Gastroesophageal sphincter (tissue), 4 donors: ENCODE measurements at places on chromosomes 2 and 18. TPM values are rescaled to one million over a fixed set of nuclear protein-coding genes. Genes with fewer than 3 reads are reported as not detected.

EHD3 gene
- total RNA-seq = 8.4 TPM

IGFBP2 gene
- 137 TPM for total RNA-seq

MOGAT1 gene
- not detected for total RNA-seq

SMAD2 gene
- total RNA-seq = 76.5 TPM

DES gene
- total RNA-seq = 12,359 TPM

C2orf66 gene
- not detected for total RNA-seq

MFSD2B gene
- not detected for total RNA-seq

NTSR2 gene
- total RNA-seq = not detected

WNT6 gene
- 4.0 TPM for total RNA-seq

GRCh38 chr2:197813093-197813787 lies 8.8 kb downstream of the PLCL1 start:
- ATAC-seq = peak; percentile 48

DNA sequence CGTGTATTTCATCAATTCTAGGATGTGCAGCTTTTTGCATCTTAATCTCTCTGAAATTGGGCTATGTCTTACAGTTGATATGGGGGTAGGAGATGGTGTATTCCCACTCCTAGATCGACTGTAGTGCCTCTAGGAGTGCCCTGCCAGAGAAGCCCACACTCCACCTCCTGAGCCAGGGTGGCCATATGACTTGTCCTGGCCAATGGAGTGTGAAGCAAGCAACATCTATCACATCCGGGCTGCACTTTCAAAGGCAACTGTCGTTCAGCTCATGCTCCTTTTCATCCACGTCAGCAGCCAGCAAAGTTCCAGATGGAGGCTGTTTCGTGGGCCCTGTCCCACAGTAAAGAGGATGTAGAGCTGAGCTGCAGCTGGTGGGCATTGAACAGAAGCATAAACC lies 149.4 kb upstream of the SLC1A4 start:
- ATAC-seq = peak; percentile 31

GRCh38 chr18:79695269-79695668 lies 15.7 kb downstream of the CTDP1 start:
- ATAC-seq = no peak

DNA sequence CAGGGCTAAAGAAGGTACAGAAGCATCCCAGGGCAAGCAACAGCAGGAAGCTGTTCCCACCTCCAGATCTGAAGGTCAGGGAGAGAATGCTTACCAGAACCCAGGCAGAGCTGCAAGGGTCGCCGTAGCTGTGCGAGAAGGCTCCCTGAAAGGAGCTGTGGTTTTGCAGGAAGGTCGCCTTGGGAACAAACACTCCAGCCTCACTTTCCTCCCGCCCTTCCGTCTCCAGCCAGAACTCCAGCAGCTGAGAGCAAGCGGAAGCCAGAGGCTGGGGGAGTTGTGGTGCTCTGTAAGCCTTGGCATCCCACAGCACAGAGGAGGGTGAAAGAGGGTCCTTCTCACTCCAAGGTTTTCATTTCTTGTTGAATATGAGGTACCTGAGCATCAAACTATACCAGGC lies 18.3 kb upstream of the ICOS start:
- ATAC-seq = no peak

GRCh38 chr2:39107156-39107555 lies 13.7 kb downstream of the SOS1 start:
- ATAC-seq = no peak

- peak; percentile 37 for ATAC-seq
Measured at GRCh38 chr18:76495435-76496193, 572 bp upstream of the ZNF516 start.

- ATAC-seq = no peak
Measured at GRCh38 chr2:145380436-145381017, 860.6 kb upstream of the ZEB2 start.

- no peak for ATAC-seq
Measured at GRCh38 chr2:137769406-137769805, 194.9 kb upstream of the HNMT start.

DNA sequence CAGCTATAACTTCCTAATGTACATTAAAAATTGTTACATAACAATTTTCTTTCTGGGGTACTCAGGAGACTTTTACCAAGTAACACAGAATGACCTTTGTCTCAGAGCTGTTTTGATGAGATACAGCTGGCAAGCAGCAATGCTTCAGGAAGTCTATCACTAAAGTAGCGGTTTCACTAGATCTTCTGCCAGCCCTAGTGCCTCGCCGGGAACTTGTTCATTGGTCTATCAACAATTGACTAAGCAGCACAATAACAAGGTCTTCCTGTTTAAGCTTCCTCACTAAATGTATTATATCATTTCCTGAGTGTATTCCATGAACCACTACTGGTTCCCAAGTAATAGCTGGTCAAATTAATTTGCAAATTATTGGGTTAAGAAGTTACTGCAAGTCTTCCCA lies 69.2 kb downstream of the TRIP12 start:
- no peak for ATAC-seq

DNA sequence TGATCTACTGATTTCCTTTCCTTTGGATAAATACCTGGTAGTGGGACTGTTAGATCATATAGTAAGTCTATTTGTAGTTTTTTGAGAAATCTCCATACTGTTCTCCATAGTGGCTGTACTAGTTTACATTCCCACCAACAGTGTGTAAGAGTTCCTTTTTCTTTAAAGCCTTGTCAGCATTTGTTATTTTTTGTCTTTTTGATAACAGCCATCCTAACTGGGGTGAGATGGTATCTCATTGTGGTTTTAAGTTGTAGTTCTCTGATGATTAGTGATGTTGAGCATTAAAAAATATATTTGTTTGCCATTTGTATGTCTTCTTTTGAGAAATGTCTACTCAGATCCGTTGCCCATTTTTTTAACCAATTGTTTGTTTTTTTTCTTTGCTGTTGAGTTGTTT lies 33.9 kb upstream of the EPG5 start:
- no peak for ATAC-seq

GRCh38 chr2:45260946-45261345 lies 251.7 kb upstream of the SIX2 start:
- no peak for ATAC-seq

DNA sequence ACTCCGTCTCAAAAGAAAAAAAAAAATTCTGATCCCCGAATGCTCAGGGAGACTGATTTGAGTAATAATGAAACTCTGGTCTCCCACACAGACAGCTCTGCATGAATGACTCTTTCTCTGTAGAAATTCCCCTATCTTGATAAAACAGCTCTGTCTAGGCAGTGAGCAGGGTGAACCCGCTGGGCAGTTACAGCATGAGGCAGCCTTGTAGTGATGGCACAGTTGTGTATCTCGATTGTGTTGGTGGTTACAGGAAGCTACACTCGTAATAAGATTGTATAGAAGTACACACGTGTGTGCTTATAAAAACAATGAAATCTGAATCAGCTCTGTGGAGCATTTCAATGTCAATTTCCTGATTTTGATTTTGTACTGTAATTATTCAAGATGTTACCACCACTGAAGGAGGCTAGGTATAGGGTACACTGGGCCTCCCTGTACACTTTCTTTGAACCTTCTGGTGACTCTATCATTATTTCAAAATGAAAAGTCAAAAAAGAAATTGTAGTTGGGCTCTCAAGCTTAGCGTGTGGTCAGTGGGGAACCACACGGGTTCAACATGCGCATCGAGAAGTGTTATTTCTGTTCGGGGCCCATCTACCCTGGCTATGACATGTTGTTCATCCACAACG lies 34.9 kb upstream of the ATP8B1 start:
- no peak for ATAC-seq

GRCh38 chr2:199833525-199833924 lies 17.5 kb downstream of the FTCDNL1 start:
- no peak for ATAC-seq

- peak; percentile 71 for ATAC-seq
Measured at GRCh38 chr2:159614534-159615366, 1.6 kb downstream of the BAZ2B start.

GRCh38 chr2:159131914-159132281 lies 154.6 kb downstream of the WDSUB1 start:
- no peak for ATAC-seq

DNA sequence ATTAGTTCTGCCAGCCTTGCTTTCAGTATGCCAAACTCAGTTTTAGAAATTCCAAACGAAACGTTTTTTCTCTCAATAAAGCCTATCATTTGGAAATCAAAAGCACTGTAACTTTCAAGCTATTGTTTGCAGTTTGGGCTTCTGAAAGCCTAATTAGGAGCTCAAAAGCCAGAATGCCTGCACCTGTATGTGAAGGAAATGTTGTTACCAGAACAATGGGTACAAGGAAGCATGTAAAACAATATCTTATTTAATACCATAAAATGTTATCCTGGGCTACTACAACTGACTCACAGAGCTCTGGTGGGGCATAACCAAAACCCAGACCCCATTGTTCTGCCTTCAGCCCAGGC lies 12.6 kb upstream of the GULP1 start:
- no peak for ATAC-seq

- ATAC-seq = no peak
Measured at GRCh38 chr2:170895023-170895757, 33.9 kb upstream of the GORASP2 start.

- no peak for ATAC-seq
Measured at GRCh38 chr2:189386741-189387140, 54.5 kb upstream of the WDR75 start.

DNA sequence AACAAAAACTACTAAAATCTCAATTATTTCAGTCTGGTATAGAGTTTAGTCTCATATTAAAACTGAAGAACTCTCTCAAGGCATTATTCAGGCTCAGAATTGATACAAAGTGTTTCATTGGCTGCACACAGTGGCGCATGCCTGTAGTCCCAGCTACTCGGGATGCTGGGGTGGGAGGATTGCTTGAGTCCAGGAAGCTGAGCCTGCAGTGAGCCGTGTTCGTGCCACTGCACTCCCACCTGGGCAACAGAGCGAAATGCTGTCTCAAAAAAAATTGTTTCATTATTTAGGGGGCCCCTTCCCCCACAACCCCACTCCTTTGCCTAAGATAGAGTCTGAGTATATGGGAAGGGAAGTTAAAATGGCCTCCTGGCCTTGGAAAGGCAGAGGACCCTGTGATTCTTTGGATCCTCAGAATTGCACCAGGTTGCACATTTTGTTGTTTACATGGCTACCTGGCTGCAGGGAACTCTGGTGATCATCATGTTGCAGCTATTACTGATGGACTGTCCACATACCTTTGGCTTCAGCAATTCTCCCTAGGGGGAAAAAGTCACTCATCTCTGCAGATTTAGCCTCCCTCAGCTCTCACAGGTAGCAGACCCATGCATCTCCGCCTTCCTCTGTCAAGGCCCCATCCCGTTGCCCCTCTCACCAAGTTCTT lies 19.2 kb upstream of the CYRIA start:
- ATAC-seq = no peak

- no peak for ATAC-seq
Measured at GRCh38 chr2:223832241-223832903, 5.0 kb downstream of the AP1S3 start.

- no peak for ATAC-seq
Measured at GRCh38 chr18:28114472-28114871, 62.5 kb downstream of the CDH2 start.

- ATAC-seq = no peak
Measured at GRCh38 chr2:54122171-54122935, 6.9 kb downstream of the ACYP2 start.

GRCh38 chr18:23934252-23934651 lies 80.3 kb upstream of the TTC39C start:
- ATAC-seq = no peak
